ENCODE measurements at places on chromosomes 1 and 21.

DNA sequence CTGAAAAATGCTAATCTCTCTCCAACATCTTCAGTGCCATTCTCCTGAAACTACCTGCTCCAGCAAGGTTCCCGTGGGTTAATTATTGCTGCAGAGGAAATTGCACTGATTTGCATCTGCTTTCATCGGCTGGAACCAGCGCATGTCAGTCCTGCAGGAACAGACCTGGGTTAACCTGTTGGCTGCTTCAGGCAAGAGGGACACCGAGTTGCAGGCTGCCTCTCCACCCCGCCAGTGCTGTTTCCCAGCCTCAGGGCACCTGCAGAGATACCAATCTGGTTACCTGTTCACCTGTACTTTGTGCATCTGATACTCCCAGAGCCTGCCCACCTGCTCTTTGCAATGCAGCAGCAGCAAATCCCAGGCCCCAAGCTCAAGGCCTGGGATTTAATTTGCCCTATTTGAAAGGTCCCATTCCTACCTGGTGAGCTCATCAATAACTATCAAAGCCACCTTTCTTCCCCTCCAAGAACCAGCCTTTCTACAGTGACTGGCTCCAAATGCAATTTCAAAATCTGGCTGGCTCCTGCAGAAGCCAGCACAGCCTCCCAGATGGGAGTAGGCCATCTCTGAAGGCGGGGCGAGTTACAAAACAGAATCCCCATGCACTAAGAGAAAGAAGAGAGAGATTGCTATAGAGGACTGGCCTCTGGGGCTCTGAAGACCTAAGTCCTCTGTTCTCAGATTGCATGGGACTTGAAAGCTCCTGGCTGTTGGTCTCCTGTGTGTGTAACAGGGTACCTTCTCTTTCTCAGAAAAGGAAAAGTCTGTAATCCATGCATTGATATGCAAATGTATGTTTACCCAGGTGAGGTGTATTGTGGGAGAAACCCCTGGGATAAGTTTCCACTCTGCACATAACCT, 67.8 kb downstream of the TOMM20 start:
- no peak for DNase-seq

GRCh38 chr21:15539376-15539775, 190.4 kb upstream of the USP25 start:
- DNase-seq: no peak

- no peak for DNase-seq
These were observed 56.8 kb downstream of the PRDM16 start for GRCh38 chr1:3125546-3126368.

GRCh38 chr1:93528412-93528811, 80.5 kb downstream of the FNBP1L start:
- no peak for DNase-seq

- no peak for DNase-seq
These were observed 1.1 kb downstream of the FALEC start for GRCh38 chr1:150516616-150517015.

GRCh38 chr1:68516066-68516465, 19.2 kb upstream of the DEPDC1 start:
- DNase-seq: no peak

- DNase-seq: no peak
These were observed 1.8 kb downstream of the NCDN start for GRCh38 chr1:35559317-35559944.

DNA sequence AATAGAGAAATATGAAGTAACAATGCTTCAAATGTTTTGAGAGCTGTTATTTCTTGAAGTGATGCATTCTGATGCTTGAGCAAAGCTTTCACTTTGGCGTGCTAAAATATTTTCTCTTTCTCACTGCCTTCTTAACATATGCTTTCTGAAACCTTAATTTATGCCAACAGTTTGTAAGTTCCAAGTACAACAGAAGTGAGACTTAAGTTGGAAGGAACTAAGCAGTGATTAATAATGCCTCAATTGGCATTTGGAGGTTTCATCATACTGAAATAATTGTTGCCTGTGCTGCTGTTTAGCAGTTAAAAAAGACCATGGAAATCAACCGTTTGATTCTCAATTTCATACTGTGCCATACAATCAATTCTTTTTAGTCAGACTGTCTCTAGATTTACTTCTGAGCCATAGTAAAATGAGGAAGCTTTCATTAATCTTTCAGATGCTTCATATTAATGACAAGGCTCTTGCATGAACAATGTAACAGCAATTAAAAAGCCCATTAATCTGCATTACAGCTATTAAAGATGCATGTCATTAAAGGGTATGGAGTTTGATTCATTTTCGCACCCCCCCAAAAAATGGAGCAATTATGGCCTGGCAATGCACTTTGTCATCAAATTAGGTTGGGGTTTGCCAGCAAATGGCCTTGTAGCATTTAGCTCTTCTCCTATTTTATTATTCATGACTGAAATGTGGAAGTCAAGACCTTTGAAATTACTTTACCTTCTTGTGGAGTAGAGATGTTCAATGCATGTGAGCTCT, 375.3 kb downstream of the USH2A start:
- DNase-seq: no peak

- DNase-seq: no peak
These were observed 254.4 kb upstream of the CSF3R start for GRCh38 chr1:36737038-36737555.
